ENCODE measurements at places on chromosomes 4 and X.

DNA sequence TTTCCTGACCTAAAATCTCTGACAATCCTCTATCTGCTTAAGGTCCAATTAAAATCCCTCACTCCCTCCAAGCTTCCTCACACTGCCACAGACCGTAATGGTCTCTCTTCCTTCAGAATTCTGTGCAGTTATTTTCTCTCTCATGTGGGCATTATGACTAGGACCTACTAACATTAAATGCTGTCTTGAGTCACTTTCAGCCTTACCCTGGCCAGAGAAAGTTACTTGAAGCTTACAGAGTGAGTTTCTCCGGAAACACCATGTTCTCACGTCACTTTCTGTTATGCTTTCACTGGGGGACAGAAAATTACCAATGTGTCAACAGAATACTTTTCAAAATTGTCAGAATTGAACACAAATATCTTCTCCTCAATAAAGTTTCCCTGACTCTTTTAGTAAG is 271.8 kb downstream of the INPP4B start:
- DNase-seq: peak; percentile 26

DNA sequence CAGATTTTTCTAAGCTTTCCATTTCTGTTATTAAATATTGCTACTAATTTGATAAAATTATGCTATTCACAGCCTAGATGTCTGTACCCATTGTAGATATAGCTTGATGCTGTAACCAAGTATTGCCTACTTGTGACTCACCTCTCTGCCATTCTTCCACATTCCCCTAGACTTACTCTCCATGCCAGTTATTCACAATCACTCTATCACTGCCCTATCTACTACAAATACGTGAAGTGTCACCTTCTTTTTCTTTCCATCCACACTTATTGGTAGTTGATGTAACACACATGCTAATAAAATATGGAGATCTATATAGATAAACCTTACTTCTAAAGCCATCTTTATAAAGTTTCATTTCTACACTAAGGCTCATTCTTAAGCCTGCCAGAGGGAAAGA is 179.4 kb upstream of the PACRGL start:
- DNase-seq: no peak

DNA sequence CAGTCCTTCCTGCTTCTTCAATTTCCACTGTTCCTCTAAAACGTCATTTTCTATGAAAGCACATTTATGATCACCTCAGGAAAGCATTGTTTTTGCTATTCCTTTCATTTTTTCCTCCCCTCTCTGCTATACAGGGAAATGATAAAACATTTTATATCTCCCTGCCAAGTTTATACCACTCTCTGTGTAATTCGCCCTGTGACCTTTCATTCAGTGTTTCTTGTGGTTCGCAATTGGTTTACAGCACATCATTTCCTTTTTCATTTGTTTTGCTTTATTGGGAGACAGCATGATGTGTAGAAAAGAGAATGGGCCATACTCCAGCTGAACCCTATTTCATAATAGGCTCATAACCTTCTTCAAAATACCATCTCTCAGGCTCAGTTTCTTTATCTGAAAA is 99.9 kb upstream of the RAPGEF2 start:
- no peak for DNase-seq

DNA sequence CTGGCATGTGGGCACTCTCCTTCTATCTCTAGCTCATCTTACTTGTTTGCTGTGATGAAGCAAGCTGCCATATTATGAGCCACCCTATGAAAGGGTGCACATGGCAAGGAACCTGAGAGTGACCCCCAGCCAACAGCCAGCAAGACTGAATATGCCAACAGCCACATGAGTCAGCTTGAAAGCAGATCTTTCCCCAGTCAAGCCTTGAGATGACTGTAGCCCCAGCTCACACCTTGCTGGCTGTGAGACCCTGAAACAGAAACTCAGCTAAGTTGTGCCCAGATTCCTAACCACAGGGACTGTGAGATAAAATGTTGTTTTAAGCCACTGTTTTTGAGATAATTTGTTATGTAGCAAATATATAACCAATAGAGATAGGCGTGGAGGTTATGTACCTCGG is 36.2 kb downstream of the KDM5C start:
- no peak for DNase-seq

DNA sequence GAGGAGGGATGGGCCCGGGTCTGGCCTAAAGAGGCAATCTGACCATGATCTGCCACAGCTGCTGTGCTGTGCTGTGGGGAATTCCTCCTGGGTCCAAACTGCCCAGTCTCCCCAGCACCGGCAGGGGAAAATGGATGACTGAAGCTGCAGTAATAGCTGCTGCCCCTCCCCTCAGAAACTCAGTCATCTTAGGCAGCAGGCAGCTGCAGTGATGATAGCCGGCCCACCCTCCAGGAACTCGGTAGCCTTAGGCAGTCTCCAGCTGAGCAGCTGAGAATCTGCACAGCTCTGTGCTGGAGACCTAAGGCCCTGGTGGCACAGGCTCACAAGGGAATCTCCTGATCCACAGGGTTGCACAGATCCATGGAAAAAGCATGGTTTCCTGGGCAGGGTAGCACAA is 113.4 kb upstream of the USP38 start:
- DNase-seq: no peak

DNA sequence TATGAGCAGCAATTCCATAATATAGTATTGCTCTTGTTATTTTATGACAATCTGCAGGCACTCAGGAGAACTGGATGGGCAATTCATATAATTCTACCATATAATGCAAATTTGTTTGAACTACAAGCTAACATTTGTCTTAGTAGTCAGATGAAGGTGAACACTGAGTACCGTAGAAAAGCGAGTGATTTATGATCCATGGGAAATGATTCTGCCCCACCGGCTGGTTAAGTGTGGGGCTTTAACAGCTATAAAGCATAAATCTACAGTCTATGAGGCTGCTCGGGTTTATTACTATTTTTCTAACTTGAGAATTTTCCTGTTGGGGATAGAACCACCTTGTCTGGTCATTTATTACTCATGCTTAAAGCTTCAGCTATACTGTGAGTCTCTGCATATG is 275.5 kb downstream of the PCDH10 start:
- no peak for DNase-seq

- DNase-seq: no peak
Measured at GRCh38 chr4:168908093-168908492, 102.0 kb downstream of the CBR4 start.

GRCh38 chr4:147794787-147795413 is 63.0 kb downstream of the ARHGAP10 start:
- DNase-seq: no peak

- no peak for DNase-seq
Measured at GRCh38 chr4:113472864-113473263, 288.7 kb downstream of the CAMK2D start.

- no peak for DNase-seq
Measured at GRCh38 chr4:73308286-73308685, 49.7 kb upstream of the ANKRD17 start.

GRCh38 chrX:135340831-135341230 is 31.6 kb downstream of the ETDC start:
- no peak for DNase-seq

GRCh38 chr4:104490770-104491480 is 3.8 kb downstream of the CXXC4 start:
- peak; percentile 47 for DNase-seq

GRCh38 chrX:38357747-38358673 is 5.6 kb downstream of the OTC start:
- DNase-seq: no peak

DNA sequence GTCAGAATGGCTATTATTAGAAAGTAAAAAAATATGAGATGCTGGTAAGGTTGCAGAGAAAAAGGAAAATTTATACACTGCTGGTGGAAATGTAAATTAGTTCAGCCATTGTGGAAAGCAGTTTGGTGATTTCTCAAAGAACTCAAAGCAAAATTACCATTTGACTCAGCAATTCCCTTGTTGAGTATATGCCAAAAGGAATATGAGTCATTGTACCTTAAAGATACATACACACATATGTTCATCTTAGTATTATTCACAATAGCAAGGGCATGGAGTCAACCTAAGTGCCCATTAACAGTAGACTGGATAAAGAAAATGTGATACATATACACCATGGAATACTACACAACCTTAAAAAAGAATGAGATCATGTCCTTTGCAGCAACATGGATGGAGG is 148.2 kb downstream of the COMMD8 start:
- no peak for DNase-seq

GRCh38 chr4:122635205-122635604 is 14.3 kb upstream of the IL21 start:
- DNase-seq: peak; percentile 22

- no peak for DNase-seq
Measured at GRCh38 chr4:181711387-181711786, 531.8 kb upstream of the TENM3 start.

DNA sequence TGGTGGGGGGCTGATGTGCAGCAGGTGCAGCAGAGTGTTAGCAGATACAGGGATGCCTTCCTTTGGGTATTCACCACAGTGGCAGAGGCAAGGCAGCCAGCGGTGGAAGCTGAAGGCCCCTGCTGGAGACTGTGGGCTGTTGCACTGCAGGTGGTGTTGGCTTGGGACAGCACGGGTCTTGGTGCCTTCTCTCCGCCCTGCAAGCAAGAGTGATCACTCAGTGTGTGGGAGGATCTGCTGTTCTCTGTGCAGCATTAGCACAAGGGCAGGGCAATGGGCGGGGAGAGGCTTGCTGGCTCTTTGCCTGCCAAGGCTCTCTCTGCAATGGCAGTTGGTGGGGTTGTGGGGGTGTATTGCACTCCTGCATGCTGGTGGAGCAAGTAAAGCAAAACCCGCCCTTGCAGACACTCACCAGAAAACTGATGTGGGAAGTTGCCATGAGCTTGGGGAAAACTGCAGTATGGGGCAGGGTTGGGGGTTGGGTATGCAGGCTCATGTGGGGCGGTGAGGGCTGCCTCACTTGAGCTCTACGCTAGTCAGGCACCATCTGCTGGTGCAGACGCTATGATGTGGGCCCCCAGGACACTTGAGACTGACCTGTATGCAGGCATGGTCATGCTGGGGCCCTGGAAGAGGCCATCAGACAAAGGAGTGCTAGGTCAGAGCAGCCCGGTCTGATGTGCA is 820.8 kb upstream of the GRIA3 start:
- no peak for DNase-seq

GRCh38 chr4:41795796-41796385 is 47.4 kb upstream of the PHOX2B start:
- no peak for DNase-seq

GRCh38 chr4:76160355-76160754 is 12.2 kb upstream of the NUP54 start:
- no peak for DNase-seq

DNA sequence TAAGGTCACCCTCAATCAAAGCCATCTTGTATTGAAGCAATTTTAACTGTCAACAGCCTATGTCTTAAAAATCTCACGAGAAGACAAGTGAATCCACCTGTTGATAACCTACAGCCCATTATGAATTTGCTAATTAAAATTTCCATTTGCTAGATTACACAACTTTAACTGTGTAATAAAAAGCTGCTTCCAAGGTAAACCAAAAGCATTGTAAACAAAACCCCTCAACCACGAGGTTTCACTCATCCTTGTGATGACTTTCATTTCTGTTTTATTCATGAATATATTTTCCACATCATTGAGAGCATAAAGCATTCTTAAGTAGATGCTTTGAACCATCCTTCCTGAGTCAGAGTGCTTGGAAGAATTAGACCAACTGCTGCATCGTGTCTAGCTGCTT is 217.5 kb upstream of the GYPA start:
- no peak for DNase-seq

GRCh38 chrX:7941390-7942042 is 14.3 kb upstream of the PNPLA4 start:
- DNase-seq: no peak

- DNase-seq: no peak
Measured at GRCh38 chr4:187889651-187890050, 105.9 kb upstream of the ZFP42 start.

- DNase-seq: no peak
Measured at GRCh38 chr4:113553082-113553481, 208.5 kb downstream of the CAMK2D start.

GRCh38 chr4:129526812-129527211 is 430.9 kb downstream of the C4orf33 start:
- DNase-seq: no peak

- DNase-seq: no peak
Measured at GRCh38 chr4:76850010-76850441, 47.9 kb downstream of the SOWAHB start.

GRCh38 chr4:114813961-114814360 is 215.4 kb downstream of the UGT8 start:
- DNase-seq: no peak

DNA sequence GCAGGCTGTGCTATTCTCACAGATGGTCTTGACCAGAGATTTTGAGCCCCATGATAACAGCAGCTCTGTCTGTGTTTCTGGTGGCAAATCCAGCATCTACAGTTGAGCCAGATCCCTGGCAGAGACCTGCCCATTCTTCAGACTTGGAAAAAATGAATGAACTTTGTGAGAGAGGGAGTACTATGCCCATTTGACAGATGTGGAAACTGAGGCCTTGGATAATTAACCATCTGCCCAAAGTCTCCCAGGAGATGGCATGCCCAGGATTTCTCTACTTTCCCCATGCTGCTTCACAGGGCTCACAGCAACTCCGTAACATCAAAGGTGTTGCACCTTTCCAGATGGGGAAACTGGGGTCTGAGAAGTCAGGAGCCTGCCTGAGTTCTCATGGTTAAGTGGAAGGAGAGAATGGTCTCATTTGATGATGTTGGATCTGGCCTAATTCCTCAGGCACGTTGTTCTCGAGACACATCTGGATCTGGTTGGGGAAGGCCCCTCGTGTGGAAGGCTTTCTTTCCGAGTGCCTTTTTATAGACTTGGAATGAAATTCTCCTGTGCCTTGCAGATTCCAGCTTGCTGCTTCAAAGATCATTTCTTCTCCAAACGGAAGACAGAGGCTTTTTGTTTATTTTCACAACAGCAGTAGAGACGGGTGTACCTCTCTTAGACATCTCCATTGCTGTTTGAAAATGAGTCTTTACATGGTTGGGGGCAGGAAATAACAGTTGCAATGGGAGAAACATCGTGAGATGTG is 73.3 kb upstream of the STX18 start:
- DNase-seq: no peak

- DNase-seq: no peak
Measured at GRCh38 chrX:12548341-12548740, 242.9 kb upstream of the PRPS2 start.

GRCh38 chr4:151644622-151645021 is 116.2 kb downstream of the GATB start:
- no peak for DNase-seq

Data from CD4-positive, alpha-beta T cell treated with Interleukin-21 for 1 hour (primary cell).